ENCODE measurements at places on chromosomes 3 and 15.

DNA sequence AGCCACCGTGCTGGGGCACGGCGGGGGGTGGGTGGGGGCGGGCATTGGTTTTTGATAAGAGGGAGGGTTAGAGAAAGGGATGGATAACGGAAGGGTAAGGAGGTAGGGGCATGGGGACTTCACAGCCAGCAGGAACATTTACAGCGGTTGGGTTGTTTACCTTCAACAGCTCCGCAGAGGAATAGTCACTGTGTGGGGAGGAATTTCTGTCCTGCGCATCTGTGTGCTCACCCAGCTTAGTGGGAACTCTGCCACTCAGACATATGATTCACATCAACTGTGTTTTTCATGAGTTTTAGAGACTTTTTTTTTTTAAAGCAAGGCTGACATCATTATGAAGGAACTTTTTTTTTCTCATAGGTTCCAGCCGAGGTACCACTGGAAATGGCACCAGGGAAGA lies 19.6 kb downstream of the CHRD start:
- no peaks in the 10 kb centered on the region for H3K36me3 ChIP-seq
- no peak overlapping the region for H3K27ac ChIP-seq
- no peaks in the 10 kb centered on the region for H3K27me3 ChIP-seq
- DNase-seq = no peak

DNA sequence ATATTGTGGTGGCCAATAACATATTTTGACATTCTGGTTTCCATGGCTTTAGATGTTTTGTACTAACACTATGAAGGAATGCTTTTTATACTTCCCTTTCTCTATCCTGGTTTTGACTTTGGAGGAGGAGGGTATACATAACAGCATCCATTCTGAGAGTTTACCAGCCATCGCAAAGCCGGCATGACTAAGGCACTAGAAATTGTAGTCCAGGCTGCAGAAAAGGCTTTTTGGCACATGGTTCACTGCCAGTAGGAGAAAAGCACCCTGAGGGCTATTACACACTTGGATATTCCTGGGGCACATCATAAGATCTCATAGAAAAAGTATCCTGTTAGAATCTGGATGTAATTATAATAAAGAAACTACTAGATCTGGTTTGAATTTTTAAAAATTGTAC lies 101.8 kb downstream of the STT3B start:
- no peaks in the 10 kb centered on the region for H3K36me3 ChIP-seq
- H3K4me1 ChIP-seq = no peaks in the 10 kb centered on the region
- H3K27ac ChIP-seq = no peak overlapping the region
- no peaks in the 10 kb centered on the region for H3K27me3 ChIP-seq
- no peak overlapping the region for H3K4me3 ChIP-seq

GRCh38 chr3:4069796-4070195 lies 233.4 kb upstream of the SETMAR start:
- no peak overlapping the region for H3K27ac ChIP-seq
- H3K4me1 ChIP-seq = peaks cover 5% of the 10 kb centered on the region
- no peak overlapping the region for H3K4me3 ChIP-seq
- DNase-seq = no peak
- H3K36me3 ChIP-seq = no peaks in the 10 kb centered on the region

DNA sequence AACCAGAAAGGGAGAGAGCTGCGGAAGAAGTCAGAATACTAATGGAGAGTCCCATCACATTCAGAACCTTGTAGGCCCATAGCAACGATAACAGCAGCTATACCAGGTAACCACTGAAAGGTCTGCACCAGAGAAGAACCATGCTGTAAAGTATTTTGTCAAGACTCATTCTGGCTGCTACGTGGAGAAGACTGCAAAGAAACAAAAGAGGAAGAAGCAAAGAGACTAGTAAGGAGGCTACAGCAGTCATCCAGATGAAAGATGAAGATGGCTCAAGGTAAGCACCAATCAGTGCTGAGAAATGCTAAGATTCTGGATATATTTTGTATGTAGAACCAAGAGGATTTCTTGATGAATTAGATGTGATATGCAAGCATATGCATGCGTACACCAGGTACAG lies 39.6 kb downstream of the ACAP2 start:
- H3K27ac ChIP-seq = no peak overlapping the region
- H3K4me1 ChIP-seq = no peaks in the 10 kb centered on the region
- H3K27me3 ChIP-seq = no peaks in the 10 kb centered on the region

DNA sequence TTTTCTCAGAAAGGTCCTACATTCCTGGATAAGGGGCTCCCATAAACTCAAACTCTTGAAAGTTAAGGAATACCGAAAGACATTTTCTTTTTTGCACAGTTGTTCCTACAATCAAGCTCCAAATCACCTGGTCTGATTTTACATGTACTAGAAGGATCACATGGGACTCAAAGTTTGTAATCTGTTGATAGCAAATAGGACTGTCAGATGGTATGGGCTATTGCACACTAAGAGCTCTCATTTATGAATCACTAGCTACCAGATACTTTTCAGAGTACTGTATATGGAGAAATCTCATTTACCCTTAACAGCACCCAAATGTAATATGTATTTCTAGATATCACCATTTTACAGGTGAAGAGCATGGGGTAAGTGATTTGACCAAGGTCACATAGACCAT lies 49.5 kb upstream of the CMSS1 start:
- H3K4me3 ChIP-seq = no peak overlapping the region
- no peaks in the 10 kb centered on the region for H3K27me3 ChIP-seq
- H3K36me3 ChIP-seq = no peaks in the 10 kb centered on the region
- no peak for DNase-seq

- no peaks in the 10 kb centered on the region for H3K36me3 ChIP-seq
- no peaks in the 10 kb centered on the region for H3K27me3 ChIP-seq
- no peak overlapping the region for H3K4me3 ChIP-seq
- H3K4me1 ChIP-seq = no peaks in the 10 kb centered on the region
- H3K27ac ChIP-seq = no peak overlapping the region
Observed at GRCh38 chr15:72006382-72006781, 111.6 kb downstream of the MYO9A start.

DNA sequence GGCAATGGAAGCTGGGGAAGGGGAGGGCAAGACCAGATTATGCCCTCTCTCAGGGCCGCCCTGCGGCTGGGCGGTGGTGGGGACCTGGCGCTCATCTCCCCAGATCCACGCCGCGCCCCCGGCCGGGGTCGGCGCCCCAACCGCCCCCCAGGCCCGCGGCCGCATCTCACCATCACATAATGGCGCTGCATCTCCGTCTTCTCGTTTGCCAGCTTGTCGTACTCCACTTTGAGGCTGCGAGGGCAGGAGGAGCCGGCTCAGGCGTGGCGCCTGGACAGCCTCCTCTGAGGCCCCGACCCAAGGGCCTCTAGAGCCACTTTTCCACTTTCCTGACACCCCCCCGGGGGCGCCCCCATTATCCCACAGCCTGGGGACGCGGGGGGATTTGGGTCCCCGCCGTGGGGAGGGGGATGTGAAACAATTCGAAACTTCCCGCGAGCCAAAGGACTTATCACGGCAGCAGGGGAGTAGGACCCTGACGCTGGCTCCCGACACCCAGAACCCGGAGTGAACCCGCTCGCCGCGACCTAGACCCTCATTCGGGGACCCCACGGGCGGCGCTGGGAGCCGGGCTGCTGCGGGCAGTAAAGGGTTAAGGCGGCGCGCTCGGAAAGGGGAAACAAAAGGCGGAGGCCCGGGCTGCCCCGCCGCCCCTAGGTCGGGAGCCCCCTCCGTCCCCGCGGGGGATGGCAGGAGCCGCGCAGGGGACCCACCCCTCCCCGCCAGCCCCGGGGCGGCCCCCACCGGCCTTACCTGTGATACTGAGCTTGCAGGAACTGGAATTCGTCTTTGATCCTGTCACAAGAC lies 2.1 kb downstream of the TLE3 start:
- no peaks in the 10 kb centered on the region for H3K27me3 ChIP-seq
- H3K36me3 ChIP-seq = no peaks in the 10 kb centered on the region
- H3K4me3 ChIP-seq = peak overlapping the region; percentile 76
- H3K27ac ChIP-seq = no peak overlapping the region
- H3K4me1 ChIP-seq = peaks cover 15% of the 10 kb centered on the region

- H3K4me3 ChIP-seq = no peak overlapping the region
- H3K4me1 ChIP-seq = no peaks in the 10 kb centered on the region
- no peaks in the 10 kb centered on the region for H3K27me3 ChIP-seq
- DNase-seq = no peak
- H3K36me3 ChIP-seq = no peaks in the 10 kb centered on the region
Observed at GRCh38 chr15:66601521-66601920, 35.7 kb upstream of the LCTL start.

GRCh38 chr3:62653796-62654195 lies 221.4 kb downstream of the CADPS start:
- H3K27me3 ChIP-seq = no peaks in the 10 kb centered on the region
- no peak for DNase-seq
- no peak overlapping the region for H3K27ac ChIP-seq

DNA sequence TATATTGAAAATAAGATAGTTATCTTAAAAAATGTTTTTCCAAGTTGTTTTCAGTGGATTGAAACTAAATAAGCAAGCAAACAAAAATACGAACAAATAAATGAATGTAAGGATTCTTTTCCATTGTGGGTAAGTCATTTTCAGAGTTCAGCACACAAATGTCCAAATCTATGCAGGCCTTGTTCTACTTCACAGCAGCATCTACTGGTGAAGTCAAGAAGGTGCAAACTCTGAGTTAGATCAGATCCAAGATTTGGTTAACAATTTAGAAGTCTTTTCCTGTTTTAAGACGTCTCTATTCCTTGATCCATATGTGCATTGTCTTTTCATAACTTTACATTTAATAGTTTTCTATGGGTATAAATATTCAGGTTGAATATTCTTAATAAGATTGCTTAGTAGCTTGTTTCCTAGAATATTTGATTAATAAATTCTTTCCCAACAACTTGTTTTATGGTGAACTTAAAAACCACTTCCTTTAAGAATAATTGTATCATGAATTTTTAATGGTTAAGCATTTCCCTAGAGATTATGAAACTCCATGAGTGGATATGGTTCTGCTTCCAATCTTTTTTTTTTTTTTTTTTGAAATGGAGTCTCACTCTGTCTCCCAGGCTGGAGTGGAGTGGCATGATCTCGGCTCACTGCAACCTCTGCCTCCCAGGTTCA lies 10.5 kb downstream of the PTX3 start:
- no peak overlapping the region for H3K27ac ChIP-seq
- no peaks in the 10 kb centered on the region for H3K36me3 ChIP-seq
- no peaks in the 10 kb centered on the region for H3K27me3 ChIP-seq
- H3K4me1 ChIP-seq = no peaks in the 10 kb centered on the region
- DNase-seq = no peak

DNA sequence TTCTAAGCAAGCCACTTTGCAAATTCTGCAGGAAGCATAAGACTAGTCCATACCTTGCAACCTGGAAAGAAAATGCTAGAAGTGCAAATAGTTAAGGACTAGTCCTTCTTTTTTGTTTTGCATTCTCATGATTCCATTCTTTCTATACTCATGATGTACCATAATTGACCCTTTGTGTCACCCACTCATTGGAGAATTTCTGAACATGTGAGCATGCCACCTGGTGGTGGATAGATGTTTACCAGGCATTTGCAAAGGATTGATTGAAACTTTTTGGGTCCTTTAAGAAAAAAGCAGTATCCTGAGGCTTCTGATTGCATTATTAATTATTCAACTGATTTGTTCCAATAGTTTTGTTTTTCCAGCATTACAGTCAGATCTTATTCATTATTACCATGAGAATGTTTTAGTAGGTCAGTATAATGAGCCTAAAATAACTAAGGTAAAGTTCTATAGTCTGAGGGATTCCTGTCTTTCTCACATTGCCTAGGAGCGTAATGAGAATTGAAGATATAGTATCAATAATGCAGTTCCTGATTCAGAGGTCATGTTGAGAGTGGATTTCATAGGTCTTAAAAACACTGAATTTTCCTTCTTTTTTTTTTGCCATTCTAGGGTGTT lies 20.2 kb upstream of the DIPK2A start:
- H3K27ac ChIP-seq = no peak overlapping the region
- no peaks in the 10 kb centered on the region for H3K4me1 ChIP-seq
- no peaks in the 10 kb centered on the region for H3K27me3 ChIP-seq
- peak; percentile 31 for DNase-seq
- no peak overlapping the region for H3K4me3 ChIP-seq

DNA sequence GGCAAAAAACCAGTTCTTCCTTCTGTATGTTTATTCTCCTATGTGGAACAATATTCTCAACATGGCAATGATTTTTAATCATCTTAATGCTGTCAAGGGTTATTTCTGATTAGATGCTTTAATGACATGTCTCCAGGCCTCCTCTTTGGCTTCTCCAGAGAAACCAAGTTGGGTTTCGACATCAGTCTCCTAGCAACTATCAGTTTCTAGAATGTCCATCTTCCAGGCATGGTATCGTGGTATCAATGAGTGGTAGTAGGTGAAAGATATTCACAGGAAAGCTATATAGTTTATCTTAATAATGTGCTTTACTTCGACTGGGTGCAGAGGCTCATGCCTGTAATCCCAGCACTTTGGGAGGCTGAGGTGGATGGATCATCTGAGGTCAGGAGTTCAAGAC lies 128.5 kb downstream of the C3orf70 start:
- no peaks in the 10 kb centered on the region for H3K27me3 ChIP-seq
- H3K4me3 ChIP-seq = no peak overlapping the region
- H3K27ac ChIP-seq = no peak overlapping the region
- H3K4me1 ChIP-seq = no peaks in the 10 kb centered on the region
- no peaks in the 10 kb centered on the region for H3K36me3 ChIP-seq

DNA sequence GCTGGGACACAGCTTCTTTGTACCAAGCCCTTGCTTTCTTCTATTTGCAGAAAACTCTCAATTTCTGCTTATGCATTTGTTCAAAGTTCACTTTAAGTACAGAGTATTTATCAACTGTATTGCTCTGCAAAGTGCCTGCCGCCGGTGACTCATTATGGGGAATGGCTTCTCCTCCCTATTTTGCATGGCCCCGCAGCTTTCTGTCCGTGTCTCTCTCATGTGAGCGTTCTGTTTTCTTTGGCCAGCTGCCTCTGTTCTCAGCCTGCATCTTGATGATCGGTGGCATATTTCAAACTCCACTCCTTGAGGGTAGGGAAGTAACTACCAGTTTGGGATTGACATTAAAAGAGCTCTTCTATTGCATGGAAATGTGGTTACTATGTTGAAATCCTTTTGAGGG lies 28.6 kb upstream of the ST8SIA2 start:
- no peak overlapping the region for H3K27ac ChIP-seq
- H3K27me3 ChIP-seq = no peaks in the 10 kb centered on the region
- no peaks in the 10 kb centered on the region for H3K4me1 ChIP-seq

DNA sequence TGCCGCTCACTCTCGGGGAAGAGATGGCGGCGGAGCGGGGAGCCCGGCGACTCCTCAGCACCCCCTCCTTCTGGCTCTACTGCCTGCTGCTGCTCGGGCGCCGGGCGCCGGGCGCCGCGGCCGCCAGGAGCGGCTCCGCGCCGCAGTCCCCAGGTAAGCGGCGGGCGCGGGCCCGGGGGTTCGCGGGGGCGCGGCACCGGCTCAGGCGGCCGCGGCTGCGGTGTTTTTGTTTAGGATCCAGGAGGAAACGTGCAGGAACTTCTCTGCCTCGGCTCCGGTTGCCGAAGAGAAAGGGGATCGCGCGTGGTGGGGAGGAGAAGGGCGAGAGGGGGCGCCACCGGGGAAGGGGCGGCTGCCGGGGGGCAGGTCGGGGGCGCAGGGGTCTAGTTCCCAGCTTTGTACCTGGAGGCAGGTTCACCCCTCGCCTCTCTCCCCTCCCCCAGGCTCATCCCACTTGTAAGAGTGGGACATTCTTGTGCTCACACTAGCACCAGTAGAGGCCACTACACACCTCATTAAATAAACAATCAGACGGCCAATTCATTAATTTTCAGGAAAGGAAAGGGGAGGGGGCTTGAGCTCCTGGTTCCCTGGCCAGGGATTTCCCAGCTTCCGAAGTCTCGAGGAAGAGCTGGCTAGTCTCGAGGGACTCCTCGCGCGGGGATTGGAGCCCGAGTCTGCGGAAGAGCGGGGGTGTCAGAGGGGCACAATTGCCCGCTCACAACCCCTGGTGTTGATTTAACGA lies 562 bp downstream of the NEO1 start:
- H3K27me3 ChIP-seq = no peaks in the 10 kb centered on the region
- no peak for DNase-seq
- H3K36me3 ChIP-seq = no peaks in the 10 kb centered on the region
- H3K4me3 ChIP-seq = peak overlapping the region; percentile 83
- no peak overlapping the region for H3K27ac ChIP-seq

Measured in iPS DF 6.9 (cell line).